ENCODE measurements at places on chromosomes 1 and 21. TPM values are rescaled to one million over a fixed set of nuclear protein-coding genes. Genes with fewer than 3 reads are reported as not detected.

DNA sequence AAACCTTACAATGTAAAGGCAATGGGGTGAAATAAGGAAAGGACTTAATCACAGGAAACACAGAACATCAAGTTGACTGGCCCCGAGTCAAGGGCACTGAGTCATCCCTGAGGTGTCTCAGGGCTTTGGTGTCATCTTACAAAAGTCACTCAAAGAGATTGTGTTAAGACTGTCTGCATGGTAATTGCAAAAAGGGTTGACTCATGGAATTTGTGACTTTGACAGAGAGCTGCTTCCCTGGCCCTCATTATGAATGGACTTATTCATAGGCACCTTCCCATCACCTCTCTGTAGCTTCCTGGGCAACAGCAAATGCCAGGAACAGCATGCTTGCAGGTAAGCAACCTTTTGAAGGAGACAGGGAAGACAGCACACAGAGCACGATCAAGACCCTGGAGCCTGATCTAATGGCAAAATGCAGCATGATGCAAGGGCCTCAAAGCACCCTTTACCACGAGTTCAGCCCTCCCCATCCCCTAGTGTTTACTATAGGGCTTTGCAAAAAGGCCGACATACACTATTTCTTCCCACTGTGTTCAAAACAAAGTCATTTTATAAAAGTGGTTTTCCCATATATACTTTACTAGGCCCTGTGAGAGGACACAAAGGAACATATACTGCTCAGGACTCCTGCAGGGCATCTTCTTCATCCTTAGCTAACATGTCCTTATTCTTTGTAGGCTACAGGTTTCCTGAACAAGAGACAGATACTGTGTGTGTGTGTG lies 17.1 kb downstream of the ZP4 start:
- no peak overlapping the region for H3K4me3 ChIP-seq
- no peak overlapping the region for H3K27ac ChIP-seq
- no peak for DNase-seq
- no peaks in the 10 kb centered on the region for H3K36me3 ChIP-seq
- H3K4me1 ChIP-seq: no peaks in the 10 kb centered on the region

DNA sequence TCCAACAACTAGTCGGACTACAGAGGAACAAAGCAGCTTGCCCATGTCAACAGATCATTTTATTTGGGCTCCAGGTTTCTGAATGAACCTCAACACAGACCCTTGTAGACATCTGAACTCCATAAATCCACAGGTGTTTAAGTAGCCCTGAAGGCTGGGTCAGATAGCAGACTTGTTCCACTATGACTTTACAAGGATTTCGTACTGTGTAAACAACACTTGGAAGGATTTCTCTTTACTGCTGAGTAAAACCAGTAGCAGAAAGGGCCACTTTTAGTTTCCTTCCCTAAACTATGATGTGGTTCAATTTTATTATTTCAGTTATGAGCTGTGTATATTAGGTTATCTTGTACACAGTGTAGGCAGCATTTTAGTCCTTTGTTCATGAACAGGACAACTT lies 316.4 kb upstream of the ADGRL2 start:
- no peak for DNase-seq
- no peaks in the 10 kb centered on the region for H3K27me3 ChIP-seq
- H3K4me1 ChIP-seq: no peaks in the 10 kb centered on the region
- no peak overlapping the region for H3K4me3 ChIP-seq
- no peak overlapping the region for H3K27ac ChIP-seq

The CHML gene
- 14.2 TPM for total RNA-seq

- H3K27ac ChIP-seq: no peak overlapping the region
- H3K4me3 ChIP-seq: no peak overlapping the region
- no peak for DNase-seq
- H3K27me3 ChIP-seq: peaks cover 26% of the 10 kb centered on the region
- H3K4me1 ChIP-seq: no peaks in the 10 kb centered on the region
- H3K36me3 ChIP-seq: no peaks in the 10 kb centered on the region
Observed at GRCh38 chr1:70554341-70554740, 143.3 kb downstream of the CTH start.

The DNAJB4 gene
- total RNA-seq: 95.8 TPM

DNA sequence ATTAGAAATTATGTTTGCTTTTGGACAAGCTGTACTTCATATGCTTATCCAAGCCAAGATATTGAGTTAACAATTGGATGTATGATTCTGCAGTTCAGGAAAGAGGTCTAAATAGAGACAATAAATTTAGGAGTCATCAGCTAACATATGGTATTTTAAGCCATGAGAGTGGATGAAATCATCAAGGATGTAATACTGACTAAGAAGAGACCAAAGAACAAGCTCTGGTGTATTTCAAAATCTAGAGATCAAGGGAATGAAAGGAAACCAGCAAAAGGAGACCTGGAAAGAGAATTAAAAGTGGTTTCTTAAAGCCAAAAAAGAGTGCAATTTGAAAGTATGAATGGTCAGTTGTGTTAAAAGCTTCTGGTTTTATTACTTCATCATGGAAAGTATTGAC lies 183.6 kb upstream of the BEND5 start:
- no peaks in the 10 kb centered on the region for H3K27me3 ChIP-seq
- DNase-seq: no peak
- H3K36me3 ChIP-seq: no peaks in the 10 kb centered on the region

The GBP5 gene
- total RNA-seq: not detected

DNA sequence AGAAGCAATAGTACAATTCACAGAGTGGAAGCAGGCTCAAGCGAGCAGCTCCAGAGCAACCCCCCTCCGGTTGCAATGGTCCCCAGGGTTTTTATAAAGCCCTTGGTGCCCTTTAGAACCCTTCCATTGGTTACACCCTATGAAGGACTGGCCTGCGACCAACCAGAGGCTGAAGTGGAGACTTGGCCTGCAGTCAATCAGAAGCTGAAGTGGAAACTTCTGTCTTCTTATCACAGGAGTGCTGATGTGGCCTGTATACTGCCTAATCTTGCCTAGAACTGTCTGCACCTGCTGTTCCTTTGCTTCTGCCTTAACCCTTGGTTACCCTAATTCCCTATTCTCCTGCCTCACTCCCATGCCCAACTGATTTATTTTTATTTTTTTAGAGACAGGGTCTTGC lies 15.4 kb upstream of the FRRS1 start:
- H3K4me1 ChIP-seq: no peaks in the 10 kb centered on the region
- H3K36me3 ChIP-seq: no peaks in the 10 kb centered on the region
- peaks cover 28% of the 10 kb centered on the region for H3K27me3 ChIP-seq
- DNase-seq: no peak
- no peak overlapping the region for H3K27ac ChIP-seq
- H3K4me3 ChIP-seq: no peak overlapping the region

DNA sequence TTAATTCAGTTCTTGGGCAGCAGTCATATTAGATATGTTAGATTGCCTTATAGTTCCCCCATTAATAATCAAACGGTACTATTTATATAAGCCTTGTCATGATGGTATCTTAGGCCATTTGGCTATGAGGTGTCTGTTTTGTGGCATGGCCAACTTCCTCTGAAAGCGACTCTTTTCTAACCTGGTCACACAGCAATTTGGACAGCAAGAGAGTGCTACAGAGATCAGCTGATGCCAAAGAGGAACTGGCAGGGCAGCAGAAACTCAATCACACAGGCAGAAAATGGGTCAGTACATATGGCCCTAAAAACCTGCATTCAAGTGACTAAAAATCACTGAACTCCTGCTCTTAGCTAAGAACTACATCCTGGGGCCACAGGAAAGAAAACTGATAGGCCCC lies 13.4 kb upstream of the MUTYH start:
- H3K4me3 ChIP-seq: no peak overlapping the region
- no peaks in the 10 kb centered on the region for H3K27me3 ChIP-seq
- no peaks in the 10 kb centered on the region for H3K36me3 ChIP-seq
- no peak overlapping the region for H3K27ac ChIP-seq
- no peaks in the 10 kb centered on the region for H3K4me1 ChIP-seq
